ENCODE measurements at places on chromosomes 6 and 20.

GRCh38 chr6:134002821-134003220 lies 49.6 kb downstream of the SLC2A12 start:
- DNase-seq, result no peak

GRCh38 chr20:56796345-56796744 lies 167.2 kb downstream of the TFAP2C start:
- DNase-seq, result no peak

DNA sequence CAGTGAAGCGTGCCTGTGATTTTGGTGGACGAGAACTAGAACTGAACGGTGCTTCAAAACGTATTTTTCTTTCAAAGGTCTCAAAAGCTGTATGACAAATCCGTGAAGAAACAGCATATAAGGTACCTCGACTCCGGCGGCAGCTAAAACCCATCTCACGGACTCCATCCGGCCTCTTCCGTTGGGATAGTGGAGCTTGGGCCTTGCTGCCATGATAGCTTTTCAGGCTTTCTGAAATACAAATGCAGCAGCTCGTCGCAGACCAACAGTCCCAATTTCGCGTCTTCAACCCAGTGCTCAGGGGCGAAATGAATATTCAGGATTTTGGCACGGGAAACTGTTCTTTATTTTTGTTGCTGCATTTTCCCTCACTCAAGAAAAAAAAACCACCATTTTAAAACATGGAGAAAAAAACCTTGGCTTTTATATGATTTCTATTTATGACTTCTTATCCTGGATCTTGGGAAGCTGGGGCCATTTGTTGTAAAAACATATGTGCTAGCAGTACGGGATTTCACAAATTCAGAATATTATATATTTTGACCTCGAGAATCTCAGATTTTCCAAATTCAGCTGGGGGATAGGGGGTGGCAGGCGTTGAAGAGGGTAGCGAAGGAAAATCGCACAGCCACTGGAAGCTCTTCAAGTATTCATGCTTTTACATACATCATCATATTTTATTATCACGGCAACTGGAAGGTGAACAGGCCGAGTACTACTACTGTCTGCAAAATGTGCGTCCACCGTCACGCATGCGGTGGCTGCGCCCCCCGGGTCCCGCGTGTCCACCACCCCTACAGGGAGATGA lies 849 bp downstream of the GSTA4 start:
- peak; percentile 53 for DNase-seq

DNA sequence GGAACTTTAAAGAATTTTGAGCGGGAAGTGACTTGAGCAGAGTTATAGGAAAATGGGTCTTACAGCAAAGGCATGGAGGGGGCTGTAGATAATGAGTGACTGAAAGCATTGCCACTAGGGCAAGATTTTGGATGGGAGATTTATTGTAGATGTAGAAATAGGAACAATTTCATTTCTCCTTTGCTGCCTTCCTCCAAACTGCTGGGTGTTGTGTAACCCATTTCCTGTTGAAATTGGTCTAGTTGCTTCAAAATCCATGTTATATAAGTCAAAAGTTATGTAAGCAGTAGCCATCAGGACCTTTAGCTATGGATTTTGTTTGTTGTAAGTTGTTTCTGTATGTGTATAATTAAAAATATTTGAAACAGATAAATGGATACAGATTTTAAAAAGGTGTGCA lies 11.1 kb downstream of the YWHAB start:
- DNase-seq, result no peak

- DNase-seq, result no peak
Measured at GRCh38 chr20:21280522-21281016, 22.6 kb upstream of the XRN2 start.

- DNase-seq, result no peak
Measured at GRCh38 chr20:14757728-14758127, 420.3 kb upstream of the FLRT3 start.

- DNase-seq, result no peak
Measured at GRCh38 chr6:158471339-158471738, 88.6 kb upstream of the TMEM181 start.

DNA sequence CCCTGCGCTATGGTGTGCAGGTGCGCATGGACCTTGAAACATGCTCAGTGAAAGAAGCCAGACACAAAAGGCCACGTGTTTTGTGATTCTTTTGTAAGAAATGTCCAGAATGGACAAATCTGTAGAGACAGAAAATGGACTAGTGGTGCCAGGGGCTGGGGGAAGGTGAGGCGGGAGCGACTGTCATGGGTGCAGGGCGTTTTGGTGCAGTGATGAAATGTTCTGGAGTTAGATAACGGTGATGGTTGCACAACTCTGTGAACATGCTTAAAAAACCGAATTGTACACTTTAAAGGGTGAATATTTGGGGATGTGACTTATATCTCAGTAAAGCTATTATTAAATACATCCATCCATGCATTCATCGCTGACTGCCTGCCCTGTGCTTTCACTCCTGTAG lies 31.7 kb upstream of the NTSR1 start:
- DNase-seq, result no peak

DNA sequence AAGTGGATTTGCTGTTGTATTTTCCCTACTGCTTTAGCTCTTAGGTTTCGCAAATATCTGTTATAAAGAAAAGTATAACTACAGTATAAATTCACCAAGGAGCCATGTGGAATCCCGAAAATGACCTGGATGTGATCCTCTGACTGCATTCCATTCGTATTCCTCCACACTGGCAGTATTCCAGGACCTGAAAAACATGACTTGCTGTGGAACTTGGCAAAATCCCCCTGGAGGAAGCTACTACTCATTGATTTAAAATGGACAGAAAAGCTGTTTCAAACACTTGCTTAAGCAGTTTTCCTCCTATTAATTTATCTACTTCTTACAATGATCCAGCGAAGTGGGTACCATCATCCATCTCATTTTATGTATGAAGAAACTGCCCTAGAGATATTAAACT lies 13.3 kb upstream of the ENPP5 start:
- no peak for DNase-seq

DNA sequence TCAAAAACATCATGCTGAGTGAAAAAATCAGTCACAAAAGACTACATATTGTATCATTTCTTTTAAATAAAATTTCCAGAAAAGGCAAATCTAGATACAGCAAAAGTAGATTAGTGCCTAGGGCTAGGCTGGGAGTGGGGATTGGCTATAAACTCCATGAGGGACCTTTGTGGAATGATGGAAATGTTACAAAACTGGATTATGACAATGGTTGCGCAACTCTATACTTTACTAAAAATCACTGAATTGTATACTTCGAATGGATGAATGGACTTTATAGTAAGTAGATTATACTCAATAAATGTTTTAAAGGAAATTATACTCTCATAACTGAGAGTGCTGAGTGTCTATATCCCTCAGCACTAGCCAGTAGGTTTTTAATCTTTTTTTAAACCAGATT lies 4.3 kb downstream of the HMGN3 start:
- no peak for DNase-seq

- DNase-seq, result no peak
Measured at GRCh38 chr6:135633573-135633972, 136.0 kb upstream of the AHI1 start.

DNA sequence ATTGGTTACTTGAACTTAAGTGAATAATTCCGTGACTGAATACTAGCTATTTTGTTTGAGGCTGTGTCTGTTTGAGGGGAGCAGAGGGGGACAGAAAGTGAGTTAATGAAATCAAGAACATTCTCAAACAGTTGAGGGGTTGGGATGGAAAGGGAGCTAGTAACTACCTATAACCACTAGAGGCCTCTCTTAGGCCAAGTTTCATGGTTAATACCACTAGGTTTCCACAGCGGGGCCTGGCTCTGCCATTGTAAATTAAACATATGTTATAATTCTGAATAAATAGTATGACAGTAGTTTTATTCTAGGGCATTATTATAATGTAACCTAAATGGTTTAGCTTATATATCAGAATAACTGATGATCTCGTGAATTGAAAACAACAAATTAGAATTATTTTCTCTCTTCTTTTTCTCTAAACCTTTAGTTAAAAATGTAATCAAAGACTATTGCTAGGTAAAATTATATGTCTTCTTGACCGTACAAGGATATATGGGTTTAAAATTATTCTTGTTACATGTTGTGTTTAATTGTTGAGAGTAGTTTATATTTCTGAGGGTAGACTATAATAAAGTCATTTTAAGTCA lies 108.1 kb downstream of the BCKDHB start:
- peak; percentile 51 for DNase-seq

GRCh38 chr20:12598894-12599293 lies 409.9 kb upstream of the SPTLC3 start:
- DNase-seq, result no peak

DNA sequence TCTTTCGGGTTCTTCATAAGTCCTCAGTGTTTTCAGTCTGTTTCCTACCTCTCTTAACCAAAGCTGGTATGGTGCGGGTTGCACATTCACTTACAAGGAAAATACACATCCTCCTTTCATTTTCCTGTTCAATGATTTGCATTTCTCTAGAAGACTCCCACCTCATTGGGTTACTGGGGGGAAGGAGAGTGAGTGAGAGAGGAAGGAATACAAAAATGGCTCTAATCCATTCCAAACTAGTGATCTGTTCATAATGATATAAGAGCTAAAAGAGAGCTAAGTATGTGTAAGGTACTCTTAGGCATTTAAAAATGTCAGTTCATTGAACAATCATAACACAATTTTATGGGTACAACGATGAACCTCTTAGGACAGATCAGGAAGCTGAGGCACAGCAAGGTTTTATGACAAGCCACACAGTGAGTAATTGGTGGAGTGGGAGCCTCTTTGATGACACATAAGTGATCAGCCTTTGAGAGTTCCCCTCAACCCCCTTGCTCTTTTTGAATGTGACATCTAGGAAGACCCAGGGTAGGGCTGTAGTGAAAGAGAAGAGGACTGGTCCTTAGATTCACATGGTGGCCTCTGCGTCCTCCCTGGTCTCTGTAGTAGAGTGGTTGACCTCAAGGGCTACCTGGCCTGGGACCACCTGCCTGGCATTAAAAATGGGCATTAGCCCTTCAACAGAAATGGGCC lies 328.4 kb upstream of the SOX4 start:
- no peak for DNase-seq

- no peak for DNase-seq
Measured at GRCh38 chr6:105862936-105863607, 223.1 kb upstream of the PRDM1 start.

DNA sequence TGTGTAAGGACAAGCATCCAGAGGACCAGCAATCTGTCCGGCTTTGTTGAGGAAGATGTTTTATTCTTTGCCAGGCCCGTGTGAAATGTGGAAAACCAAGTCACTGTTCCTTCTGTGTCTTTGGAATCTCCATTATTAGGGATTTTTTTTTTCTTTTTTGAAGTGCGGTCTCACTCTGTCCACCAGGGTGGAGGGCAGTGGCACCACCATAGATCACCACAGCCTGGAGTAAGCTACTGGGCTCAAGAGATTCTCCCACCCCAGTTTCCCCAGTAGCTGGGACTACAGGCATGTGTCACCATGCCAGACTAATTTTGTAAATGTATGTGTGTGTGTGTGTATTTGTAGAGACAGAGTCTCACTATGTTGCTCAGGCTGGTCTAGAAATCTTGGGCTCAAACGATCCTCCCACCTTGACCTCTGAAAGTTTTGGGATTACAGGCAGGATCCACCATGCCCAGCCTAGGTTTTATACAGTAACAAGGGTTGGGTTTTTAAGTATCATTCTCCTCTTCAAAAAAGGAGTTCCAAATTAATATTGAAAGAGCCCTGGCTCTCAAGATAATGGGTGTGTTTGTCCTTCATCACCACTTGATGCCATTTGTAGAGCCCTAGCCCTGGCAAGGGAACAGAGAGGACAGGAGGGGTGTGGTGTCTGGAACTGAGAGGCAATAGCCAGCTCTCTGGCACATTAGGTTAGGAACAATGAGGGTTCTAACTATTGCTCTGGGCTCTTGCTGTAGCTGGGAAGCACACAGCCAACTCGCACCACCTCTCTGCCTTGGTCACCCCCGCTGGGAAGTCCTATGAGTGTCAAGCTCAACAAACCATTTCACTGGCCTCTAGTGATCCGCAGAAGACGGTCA lies 3.1 kb downstream of the LAMP5 start:
- no peak for DNase-seq

- DNase-seq, result no peak
Measured at GRCh38 chr20:54067606-54068174, 2.7 kb downstream of the BCAS1 start.

DNA sequence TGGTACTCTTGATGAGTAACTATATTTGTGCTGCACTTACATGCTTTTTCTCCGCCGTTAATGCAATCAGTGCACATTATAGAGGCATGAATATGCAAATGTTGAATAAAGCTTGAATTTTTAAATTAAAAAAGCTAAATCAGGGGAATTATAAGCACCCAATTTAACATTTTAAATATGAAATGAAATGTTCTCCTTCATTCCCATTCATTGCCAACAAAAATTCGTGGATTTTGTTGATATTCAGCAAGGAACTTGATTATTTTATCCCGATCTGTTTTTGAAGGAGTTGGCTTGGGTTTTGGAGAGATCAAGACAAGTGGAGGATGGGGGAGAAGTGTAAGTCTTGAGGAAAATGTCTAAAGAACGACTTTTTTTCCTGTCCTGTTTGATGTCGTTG lies 318.7 kb upstream of the SOX4 start:
- DNase-seq, result no peak

- DNase-seq, result no peak
Measured at GRCh38 chr20:43750774-43751166, 24.0 kb upstream of the GTSF1L start.

- DNase-seq, result peak; percentile 70
Measured at GRCh38 chr6:91081452-91082067, 494.7 kb upstream of the MAP3K7 start.

GRCh38 chr6:90493332-90493731 lies 93.5 kb downstream of the MAP3K7 start:
- DNase-seq, result no peak

- no peak for DNase-seq
Measured at GRCh38 chr6:42704251-42704936, 18.0 kb downstream of the PRPH2 start.

- no peak for DNase-seq
Measured at GRCh38 chr6:158686791-158687381, 37.0 kb downstream of the SYTL3 start.

- no peak for DNase-seq
Measured at GRCh38 chr6:75409286-75409685, 84.3 kb downstream of the FILIP1 start.

DNA sequence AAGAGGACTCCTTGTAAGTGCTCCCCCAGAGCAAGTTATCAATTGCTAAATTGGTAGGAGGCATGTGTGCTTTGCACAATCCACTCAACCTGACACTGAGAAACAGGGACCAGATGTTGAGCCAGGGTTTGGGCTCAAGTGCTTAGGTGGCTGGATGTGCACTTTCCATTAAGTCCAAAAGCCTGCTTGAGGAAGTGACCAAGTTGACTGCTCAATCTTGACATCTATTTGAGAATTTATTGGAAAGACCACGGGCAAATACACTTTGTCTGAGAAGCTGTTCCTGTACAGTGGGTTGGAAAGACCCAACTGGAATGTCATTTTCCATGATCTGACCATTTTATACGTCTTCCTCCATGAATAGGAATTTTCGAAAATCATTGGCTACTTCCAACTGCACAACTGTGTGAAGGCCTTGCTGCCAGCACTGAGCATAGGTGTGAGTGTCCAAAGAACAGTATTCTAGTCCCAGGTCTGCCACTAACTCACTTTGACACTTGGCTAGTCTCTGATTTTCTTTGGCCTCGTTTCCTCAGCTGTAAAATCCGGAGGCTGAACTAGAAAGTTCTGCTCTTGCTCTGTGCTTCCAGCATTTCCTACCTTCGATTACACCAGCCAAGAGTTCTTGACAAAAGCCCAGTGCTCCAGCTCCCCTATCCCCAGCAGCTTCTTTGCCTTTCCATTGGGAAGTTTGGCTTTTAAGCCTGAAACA lies 186.9 kb upstream of the ECI2 start:
- DNase-seq, result no peak
